ENCODE measurements at places on chromosomes 3 and 15.

DNA sequence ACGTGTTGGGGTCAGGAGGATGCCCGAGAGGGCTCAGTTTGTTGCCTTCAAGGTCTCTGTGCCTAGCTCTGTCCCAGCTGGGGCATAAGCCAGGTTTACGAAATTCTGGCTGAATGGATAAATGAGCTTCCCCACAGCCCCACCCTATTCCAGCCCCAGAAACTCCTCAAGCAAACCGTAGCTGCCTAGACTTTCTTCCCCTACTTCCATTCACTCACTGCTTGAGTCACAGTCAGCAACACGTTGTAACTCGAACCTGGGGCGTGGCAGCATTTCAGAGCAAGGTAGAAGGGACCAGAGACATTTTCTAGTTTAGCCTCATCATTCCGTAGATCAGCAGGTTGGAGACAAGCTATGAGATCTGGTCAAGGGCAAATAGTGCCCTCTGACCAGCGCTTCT is 24.2 kb downstream of the NMNAT3 start:
- DNase-seq: no peak

GRCh38 chr3:140770977-140771667 is 93.3 kb downstream of the TRIM42 start:
- no peak for DNase-seq

DNA sequence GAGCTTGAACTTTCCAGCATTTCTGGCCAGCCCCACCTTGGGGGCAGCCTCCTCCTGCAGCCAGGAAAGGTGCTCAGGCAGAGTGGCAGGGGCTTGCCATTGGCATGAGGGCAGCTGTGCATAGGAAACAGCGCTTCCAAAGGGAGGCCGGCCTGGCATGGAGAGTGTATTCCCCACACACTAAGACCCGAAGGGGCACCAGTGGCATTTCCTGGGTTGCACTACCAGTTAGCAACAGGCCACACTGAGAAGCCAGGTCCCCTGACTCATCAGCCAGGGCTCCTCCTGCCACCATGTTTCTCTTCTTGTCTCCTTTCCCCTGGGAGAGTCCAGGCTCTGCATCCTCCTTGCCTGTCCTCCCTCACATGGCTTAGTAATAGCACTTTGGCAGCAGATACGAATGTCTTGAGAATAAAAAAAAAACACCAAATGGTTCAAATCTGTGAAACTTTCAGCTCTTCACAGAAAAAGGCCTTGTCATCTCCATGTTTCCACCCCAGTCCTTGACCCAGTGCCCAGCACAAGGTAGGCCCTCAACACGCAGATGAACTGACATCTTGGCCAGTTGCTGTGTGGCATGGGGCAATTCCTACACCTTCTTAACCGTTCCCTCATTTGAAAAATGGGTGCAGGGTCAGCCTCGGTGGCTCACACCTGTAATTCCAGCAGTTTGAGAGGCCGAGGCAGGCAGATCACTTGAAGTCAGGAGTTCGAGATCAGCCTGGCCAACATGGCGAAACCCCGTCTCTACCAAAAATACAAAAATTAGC is 180.4 kb downstream of the SMAD6 start:
- no peak for DNase-seq

GRCh38 chr15:69926721-69927120 is 171.0 kb downstream of the TLE3 start:
- DNase-seq: no peak

DNA sequence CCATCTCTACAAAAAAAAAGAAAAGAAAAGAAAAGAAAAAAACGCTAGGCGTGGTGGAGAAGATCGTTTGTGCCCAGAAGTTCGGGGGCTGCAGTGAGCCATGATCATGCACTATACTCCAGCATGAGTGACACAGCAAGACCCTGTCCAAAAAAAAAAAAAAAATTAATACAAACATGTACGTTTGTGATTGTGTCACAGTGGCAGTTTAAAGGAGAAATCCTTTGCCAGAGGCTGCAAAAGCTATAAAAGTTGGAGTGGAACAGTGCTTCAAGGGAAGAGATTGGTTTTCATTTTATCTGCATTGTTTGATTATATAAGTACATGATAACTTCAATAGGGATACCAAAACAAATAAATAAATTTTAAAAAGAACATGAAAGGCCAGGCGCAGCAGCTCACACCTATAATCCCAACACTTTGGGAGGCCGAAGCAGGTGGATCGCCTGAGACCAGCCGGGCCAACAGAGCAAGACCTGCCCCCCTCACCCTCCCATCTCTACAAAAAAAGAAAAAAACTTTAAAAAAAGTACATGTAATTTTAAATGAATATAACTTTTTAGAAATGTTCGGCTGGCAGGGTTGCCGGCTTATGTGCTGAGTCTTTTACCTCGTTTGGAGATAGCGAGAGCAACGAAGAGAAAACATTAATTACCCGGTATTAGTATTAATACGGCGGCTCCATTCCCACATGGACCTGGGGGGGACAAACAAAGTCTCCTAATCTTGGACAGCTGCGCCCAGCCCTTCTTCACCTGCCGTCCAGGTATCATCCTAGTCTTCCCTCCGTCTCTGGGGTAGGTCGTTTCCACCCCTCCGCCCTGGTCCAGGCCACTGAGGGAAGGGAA is 573 bp upstream of the DIS3L start:
- DNase-seq: no peak

DNA sequence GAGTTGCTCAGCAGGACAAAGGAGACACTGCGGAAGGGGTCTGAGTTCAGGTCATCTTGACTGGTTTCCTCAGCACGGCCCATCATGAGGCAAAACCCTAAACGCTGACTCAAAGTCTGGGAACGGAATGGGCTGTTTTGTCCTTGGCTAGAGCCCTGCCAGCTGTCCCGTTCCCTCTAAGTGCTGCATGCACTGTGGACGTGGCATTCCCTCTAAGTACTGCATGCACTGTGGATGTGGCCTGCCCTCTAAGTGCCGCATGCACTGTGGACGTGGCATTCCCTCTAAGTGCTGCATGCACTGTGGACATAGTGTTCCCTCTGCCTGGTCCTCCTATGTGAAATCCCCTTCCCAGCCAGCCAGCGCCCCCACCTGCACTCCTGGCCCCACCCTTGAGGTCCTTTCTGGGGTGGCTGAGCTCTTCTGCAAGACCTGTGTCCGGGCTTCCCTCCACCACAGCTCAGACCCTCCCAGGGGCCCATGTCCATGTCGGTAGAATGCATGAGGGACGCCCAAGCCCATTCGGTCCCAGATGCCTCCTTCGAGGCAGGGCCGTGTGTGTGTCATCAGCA is 36.7 kb downstream of the TM2D3 start:
- DNase-seq: no peak

GRCh38 chr15:83199288-83199687 is 8.3 kb downstream of the HDGFL3 start:
- DNase-seq: no peak

DNA sequence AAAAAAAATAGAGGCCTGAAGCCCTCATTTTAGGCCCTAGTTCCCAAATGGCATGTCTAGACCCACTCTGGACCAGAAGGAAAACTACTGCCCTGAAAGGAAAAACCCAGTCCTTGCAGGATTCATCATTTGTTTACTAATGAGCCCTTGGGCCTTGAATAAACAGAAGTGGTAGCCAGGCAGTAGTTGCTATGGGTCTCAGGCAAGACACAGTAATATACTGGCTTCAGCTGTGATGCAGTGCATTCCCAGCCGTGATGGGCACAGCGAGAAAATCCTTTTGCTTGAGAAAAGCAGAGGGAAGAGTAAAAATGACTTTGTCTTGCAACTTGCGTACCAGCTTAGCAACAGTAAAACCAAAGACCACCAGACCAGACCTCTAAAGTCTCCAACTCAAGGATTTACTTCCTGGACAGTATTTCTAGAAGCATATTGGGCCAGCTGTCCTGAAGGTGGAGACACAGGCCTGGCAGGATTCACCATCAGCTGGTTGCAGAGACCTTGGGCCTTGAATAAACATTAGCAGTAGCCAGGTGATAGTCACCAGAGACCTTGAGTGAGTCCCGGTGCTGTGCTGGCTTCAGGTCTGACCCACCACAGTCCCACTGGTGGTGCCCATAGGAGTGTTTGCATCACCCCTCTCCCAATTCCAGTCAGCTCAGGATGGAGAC is 208.3 kb upstream of the SLITRK3 start:
- no peak for DNase-seq

DNA sequence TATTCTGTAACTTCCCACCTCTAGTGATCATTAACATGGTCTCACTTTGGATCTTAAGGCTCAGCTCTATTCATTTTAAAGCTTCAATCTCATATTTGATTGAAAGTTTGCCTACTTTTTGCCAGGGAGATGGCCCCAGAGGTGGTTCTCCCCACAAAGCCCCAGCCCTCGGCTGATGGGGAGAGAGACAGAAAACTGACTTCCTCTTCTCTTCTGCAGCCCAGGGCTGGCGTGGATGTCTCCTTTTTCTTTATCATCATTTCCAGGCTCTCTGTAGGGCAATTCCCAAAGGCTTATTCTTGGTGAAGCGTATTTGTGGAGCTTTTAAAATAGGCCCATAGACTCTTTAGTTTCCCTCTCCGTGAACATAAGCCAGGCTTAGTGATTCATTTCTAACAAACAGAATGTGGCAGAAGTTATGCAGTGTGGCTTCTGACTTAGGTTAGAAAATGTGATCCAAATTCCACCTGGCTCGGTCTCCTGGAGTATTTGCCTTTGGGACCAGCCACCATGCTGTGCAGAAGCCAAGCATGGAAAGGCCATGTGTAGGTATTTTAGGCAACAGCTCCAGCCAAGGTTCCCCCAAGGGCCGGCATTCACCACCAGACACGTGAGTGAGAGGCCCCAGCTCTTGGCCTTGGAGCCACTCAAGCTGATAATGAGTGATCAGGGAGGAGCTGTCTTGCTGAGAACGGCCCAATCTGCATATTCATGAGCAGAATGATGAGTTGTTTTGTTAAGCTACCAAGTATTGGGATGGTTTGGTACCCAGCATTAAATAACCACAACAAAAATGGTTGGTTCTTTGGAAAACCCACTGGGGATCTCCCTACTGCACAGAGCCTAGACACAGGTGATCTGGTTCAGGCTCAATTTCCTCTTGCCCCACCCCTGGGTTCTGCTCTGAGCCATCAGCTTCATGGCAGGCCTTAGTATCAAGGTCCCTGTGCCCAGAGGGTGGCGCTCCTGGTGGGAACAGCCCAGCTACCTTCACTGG is 353.2 kb upstream of the PROK2 start:
- no peak for DNase-seq

- no peak for DNase-seq
These were observed 1.2 kb downstream of the CMSS1 start for GRCh38 chr3:99818818-99819217.

DNA sequence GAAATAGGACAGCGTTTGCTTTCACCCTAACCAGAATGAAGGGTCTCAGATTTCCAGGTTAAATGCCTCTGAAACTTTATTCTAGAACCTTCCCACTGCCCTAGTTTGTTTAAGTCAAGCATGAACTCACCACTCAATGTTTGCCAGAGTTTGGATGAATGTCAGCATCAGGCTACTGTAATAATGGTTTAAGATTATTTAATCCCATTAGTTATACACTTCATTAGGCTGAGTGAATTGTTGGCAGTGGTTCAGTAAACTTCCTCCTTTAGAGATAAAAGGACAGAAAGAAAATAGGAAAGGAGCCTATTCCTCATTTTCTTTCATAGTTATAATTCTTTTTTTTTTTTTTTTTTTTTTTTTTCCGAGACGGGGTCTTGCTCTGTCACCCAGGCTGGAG is 401.9 kb upstream of the TPRG1 start:
- no peak for DNase-seq

GRCh38 chr3:180646187-180646790 is 33.0 kb downstream of the CCDC39 start:
- DNase-seq: no peak

DNA sequence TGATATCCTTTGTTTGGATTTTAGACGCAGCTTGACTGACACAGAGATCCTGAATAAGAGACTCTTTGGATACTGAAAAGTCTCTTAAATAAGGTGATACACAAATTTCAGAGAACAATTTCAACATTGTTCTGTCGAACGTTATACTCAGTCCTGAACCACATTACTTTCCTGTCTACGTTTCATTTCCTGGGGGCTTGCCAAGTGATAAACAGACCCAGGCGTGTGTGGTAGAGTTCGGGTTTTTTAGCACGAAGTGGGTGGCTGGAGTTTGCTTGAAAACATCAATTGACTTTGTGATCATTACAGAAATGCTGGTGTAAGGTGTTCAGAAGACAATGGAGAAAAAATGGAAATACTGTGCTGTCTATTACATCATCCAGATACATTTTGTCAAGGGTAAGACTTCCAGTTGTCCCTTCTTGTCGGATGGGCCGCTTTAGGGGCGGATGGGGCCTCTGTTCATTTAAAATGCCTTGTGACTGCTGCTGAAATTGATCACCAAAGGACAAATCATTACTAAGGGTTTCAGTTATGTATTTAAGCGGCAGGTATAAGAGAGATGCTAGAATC is at the start of gene CD96:
Gene CD96 (plus strand): TSS at position 287 of the 573 bp plus-strand sequence. CDS start 52 bp downstream, at position 339.
- DNase-seq: no peak

DNA sequence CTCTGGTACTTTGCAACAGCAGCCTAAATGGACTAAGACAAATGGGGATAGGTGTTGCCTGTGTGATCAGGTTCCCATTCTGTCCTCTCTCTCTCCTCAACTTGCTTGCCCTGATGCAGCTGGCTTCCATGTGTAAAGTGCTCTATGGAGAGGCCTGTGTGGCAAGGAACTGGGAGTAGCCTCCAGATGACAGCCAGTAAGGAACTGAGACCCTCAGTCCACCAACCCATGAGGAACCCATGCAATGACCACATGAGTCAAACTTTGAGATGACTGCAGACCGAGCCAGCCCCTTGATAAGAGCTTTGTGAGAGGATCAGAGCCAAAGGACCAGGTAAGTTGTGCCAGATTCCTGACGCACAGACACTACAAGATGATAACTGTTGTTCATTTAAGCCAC is 74.6 kb upstream of the ADPGK start:
- DNase-seq: no peak

DNA sequence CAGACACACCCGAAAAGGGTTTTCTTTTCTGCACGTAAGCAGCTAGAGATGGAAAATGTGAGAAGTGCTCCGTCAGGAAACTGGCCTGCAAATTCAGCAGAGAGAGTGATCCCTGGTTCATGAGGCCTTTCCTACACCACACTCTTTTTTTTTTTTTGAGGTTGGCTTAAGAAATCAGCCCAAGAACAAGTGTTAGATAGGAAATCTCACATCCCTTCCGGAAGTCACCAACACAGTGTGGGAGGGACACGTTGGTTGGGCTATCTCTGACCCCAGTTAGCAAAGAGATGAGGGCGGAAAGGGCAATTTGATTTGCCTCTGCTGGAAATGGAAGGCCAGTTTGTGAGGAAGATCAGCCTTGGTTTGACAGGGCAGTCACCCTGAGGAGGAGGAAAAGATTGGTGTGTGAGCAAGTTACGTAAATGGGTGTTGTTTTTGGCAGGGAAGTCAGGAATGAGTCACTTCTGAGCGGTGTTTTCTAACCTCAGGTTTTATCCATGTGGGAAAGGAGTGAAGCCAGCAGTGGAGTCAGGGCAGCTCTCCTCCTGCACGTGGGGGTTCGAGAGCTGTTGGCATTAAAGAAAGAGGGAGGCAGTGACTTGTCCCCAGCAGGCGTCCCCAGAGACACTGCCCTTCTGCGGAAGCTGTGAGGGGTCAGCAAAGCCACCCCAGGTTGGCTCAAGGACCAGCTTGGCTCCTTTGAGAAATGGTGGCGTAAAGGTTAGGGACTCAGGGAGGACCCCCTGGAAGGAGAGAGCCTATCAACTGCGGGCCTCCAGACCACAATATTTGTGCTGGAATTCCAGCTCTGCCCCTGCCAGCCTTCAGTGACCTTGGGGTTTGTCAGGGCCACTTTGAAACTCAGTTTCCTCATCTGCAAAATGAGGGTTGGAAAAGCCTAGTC is 237.6 kb upstream of the BHLHE40 start:
- no peak for DNase-seq

GRCh38 chr15:101531170-101531569 is 41.7 kb upstream of the PCSK6 start:
- DNase-seq: no peak

- DNase-seq: no peak
These were observed 33.5 kb downstream of the SV2B start for GRCh38 chr15:91133511-91133910.
